ENCODE measurements at places on chromosomes 16 and 17.

- DNase-seq, result no peak
These were observed 52.1 kb upstream of the SLC12A3 start for GRCh38 chr16:56812884-56813283.

- DNase-seq, result no peak
These were observed 8.2 kb upstream of the MMP2 start for GRCh38 chr16:55470533-55471371.

DNA sequence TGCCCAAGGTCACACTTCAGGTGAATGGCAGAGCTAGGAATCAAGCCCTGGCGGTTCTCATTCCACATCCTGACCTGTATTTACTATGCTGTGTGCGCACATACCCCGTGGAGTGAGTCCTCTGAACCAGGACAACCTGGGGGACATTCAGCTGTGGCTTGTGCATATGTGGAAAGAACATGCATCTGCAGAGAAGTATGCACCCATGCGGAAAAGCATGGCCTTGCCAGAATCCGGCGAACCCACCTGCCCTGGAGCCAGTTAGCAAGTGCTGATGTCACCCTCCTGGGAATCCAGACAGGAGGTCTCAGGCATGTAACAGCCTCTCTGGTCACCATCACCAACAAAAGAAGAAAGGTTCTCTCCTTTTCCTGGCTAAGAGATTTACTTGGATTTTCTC lies 1.9 kb downstream of the RASL10B start:
- DNase-seq, result peak; percentile 1

DNA sequence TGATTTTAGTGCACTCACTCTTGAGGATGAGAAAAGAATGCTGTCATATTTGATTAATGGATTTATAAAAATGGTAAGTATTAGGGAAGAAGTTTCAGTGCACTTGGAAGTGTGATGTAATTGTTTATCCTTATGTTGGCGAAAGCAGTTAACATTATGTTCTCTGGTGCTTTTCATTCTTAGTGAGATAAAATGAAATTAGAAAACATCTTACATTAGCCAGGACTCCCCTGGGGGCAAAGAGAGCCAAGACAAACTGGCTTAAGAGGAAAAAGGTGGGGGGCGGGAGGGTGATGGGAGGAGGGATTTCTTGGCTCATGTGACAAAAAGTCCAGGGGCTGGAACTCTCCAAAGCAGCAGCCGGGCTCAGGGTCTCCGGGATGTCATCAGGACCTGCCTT lies 73.2 kb downstream of the KNOP1 start:
- no peak for DNase-seq

DNA sequence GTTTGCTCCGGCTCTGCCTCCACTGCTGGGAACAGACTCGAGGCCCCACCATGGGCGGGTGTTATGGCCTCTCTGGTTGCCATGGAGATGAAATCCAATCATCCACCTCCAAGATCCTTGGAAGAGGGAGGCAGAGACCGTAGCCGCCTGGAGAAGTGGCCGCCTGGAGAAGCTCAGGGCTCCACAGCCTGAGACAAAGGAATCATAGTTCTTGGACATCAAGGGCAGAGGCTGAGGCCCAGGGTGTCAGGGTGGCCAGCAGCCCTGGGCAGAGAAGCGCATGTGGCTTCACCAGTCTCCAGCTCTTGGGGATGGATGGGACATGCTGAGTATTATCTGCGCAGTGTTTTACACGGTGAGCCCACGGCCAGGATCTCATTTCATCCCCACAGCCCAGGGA lies 36.2 kb downstream of the ABR start:
- DNase-seq, result peak; percentile 70

DNA sequence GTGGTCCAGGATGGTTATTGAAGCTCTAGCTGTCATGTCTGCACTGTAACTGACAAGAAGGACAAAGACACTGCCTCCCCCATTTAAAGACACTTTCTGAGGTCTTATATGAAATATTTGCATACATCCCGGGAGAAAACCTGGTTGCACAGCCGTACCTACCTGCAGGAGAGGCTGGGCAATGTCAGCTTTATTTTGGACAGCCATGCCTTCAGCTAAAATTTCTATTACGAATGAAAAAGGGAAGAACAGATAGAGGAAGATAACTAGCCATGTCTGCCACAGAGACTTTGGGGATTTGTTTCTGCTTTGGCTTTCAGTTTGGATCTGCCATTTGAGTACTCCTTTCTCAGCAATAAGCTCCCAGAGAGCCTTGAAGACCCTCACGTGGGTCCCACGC lies 19.0 kb downstream of the SLC7A6 start:
- DNase-seq, result no peak

GRCh38 chr16:50004239-50004638 lies 20.8 kb upstream of the CNEP1R1 start:
- no peak for DNase-seq

- DNase-seq, result no peak
These were observed 1014.2 kb upstream of the CDH8 start for GRCh38 chr16:63050391-63050790.

Data from dorsolateral prefrontal cortex (tissue), 122 donors.